SJSA1 (cell line): ENCODE measurements at places on chromosomes 4 and X. TPM values are rescaled to one million over a fixed set of nuclear protein-coding genes. Genes with fewer than 3 reads are reported as not detected.

The ZNF280C gene
- total RNA-seq, result 5.0 and 8.3 TPM in 2 replicates

The ACE2 gene
- 0.08 TPM in 1 of 2 replicates, not detected in the other for total RNA-seq

The ANXA5 gene
- total RNA-seq, result 1,014 and 1,022 TPM in 2 replicates

The ZXDA gene
- 3.8 TPM in 2 replicates for total RNA-seq

The FAT1 gene
- 338 and 483 TPM in 2 replicates for total RNA-seq

The MTMR8 gene
- not detected in 2 replicates for total RNA-seq

- DNase-seq, result no peak
Measured at GRCh38 chrX:149762696-149763614, 10.9 kb upstream of the HSFX1 start.

GRCh38 chr4:1410491-1411325, 4.5 kb upstream of the NKX1-1 start:
- DNase-seq, result no peak

DNA sequence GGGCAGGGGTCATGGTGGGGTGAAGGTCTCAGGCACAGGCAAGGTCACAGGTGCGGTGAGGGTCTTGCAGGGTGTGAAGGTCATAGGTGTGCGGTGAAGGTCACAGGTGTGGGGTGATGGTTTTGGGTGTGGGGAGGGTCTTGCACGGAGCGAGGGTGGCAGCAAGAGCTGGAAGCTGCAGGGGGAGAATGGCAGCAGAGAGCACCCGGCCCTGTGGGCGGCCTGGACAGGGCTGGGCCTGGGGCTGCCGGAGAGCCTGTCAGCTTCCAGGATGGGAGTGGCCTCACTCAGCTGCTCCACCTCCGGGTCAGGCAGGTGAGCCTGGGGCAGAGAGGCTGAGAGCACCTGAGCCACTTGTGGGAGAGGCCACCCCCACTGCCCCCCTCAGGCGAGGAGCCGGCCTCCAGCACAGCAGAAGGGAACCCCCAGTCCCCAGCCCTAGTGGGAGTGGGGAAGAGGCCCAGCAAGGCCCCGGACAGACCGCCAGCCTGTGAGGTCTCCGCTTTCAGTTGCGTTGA, 1.5 kb downstream of the MSANTD1 start:
- DNase-seq, result no peak

GRCh38 chrX:10636337-10636736, 16.0 kb upstream of the MID1 start:
- peak; percentile 39 for DNase-seq

GRCh38 chrX:46645614-46646013, 72.0 kb downstream of the CHST7 start:
- DNase-seq, result no peak

DNA sequence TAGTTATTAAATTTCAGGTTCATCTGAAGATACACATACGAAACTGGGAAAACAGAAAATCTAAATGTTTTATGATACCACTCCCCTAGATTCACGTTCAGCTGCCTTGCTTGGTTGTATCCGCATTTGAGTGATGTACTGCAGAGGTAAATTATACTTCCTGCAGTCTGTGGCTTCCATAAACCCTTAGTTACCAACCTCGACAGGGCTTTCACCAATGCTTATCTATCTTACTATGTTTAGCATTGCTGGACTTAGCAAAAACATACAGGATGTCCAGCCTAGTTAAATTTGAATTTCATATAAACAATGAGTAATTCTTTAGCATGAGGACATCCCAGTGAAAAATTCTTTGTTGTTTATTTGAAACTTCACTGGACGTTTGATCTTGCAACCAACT, 108.8 kb downstream of the TMA16 start:
- no peak for DNase-seq

DNA sequence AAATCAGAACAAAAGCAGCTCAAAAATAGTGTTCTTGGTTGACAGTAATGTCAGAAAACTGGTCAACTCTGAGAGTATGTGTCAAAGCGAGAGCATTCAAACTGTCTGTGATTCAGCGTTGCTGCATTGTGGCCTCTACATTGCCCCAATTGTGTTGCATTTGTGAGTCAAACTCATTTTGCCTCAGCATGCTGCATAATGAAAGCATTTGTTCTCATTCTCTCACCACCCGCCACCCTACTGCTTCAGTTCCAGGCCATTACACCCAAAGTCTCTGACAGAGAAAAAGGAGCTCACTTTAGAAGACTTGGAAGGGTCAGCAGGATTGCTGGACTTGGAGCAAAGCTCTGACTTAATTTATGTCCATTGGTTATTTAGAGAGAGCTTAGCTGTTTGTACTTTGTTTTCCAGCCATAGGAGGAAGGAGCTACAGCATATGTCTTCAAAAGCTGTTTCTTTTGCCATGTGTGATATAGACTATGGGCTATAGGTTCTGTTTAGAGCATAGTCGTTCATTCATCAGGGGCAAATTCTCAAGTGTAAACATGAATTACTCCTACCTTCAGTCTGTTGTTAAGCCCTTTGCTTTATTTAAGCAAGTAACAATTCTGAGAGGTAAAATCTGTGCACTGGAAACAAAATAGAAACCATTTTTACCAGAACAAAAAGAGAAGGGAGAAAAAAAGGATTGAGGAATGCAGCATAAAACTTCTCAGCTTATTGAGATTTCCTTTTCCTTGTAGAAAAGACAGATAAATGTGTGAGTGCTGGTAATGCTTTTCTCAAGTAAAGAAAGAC, 153.4 kb upstream of the ANK2 start:
- DNase-seq, result no peak

DNA sequence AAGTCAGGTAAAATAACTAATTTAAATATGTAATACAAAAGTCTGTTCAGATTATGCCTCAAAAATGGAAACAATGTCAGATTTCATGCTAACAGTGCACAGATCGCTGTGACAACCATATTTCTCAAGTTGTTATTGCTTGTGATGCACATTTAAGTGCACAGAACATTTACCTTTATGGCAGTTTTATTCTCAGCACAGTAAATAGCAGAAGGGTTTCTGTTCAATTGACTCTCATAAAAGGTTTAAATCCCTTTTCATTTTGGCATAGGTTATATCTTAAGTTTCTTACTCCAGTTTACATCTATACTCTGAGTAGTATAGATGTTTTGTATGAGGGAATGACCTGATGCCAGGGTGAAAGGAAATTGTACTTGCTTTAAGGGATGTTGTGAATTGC, 247.8 kb downstream of the FSTL5 start:
- DNase-seq, result no peak

DNA sequence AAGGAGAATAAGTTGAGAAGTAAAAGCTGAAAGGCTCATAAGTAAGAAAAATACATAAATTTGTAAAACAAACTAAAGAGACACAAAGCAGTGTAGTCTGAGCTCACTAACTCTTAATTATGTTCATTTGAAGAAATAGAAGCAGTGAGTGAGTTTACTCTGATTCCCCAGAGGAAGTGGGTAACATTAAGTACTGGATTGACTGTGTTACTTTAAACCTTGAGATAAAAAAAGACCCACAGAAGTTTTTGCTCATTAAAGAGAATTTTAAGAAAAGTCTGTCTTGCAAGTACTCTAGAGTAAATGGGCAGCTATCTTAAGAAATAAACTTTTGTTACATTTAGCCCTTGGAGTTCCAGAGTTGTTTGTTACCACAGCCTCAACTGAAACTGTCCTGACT, 2466.9 kb downstream of the PCDH7 start:
- no peak for DNase-seq

- no peak for DNase-seq
Measured at GRCh38 chr4:84563002-84563401, 19.9 kb upstream of the CDS1 start.

- DNase-seq, result no peak
Measured at GRCh38 chrX:135396109-135396508, 25.6 kb upstream of the SMIM10L2A start.

- DNase-seq, result no peak
Measured at GRCh38 chr4:160347197-160347596, 1244.3 kb downstream of the RAPGEF2 start.

DNA sequence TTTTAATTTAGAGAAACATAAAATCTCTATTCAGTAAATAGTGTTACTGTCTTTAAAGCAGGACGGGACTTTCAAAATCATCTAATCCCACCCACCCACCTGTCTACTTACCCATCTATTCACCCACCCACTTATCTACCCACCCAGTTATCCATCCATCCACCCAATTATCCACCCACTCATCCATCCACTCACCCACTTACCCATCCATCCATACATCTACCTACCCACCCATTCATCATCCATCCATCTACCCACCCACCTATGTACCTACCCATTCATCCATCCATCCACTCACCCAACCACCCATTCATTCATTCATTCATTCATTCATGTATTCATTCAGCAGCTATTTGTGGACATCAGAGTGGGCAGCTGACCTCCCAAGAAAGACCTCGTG, 30.6 kb downstream of the MAN2B2 start:
- no peak for DNase-seq

GRCh38 chr4:68132342-68132741, 2.7 kb upstream of the TMPRSS11F start:
- DNase-seq, result no peak

- DNase-seq, result no peak
Measured at GRCh38 chr4:85565761-85566480, 91.0 kb downstream of the ARHGAP24 start.

DNA sequence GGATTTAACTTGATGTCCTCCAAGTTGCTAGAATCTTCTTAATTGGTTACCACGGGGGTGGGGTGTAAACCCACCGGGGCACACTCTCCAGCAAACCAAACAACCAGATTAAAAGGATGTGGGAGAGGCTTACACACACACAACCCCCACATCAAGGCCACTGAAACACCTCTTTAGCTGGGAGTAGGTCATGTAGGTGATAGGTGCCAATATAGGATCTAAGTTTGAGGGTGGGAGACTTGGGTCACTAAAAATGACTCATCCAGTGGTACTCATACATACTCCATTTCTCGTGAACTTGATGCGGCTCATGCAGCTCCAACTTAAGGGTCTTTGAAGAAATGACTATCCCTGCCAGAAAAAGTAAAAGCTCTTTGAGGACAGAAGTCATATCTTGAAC, 20.5 kb upstream of the CD40LG start:
- DNase-seq, result no peak

DNA sequence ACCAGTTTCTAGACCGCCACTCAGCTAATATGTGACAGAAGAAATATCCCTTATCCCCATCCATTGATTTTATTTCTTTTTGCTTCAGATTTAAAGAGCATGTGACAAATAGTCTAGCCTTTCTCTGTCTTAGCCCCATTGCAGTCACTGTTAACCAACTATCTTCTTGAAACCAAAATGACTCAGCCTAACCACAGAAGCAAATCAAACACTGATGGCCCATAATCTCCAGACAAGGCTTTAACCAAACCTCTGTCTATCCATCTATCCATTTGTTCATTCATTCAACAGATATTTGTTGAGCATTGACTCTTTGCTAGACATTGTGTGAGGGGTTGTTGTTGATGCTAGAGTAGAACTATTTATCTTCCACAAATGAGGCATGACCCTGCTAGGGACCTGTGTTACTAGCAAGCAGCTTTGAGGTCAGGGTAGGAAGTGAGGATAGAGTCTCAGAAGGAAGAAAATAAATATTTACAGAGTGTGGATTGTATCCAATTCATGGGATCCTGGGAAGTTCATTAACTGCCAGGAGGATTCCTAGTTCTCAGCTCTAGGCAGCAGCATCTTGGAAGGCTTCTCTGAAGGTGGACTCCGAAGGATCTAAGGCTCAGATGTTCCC, 22.5 kb downstream of the HNRNPH2 start:
- no peak for DNase-seq

GRCh38 chr4:187128222-187128621, 404.6 kb upstream of the FAT1 start:
- DNase-seq, result peak; percentile 82

DNA sequence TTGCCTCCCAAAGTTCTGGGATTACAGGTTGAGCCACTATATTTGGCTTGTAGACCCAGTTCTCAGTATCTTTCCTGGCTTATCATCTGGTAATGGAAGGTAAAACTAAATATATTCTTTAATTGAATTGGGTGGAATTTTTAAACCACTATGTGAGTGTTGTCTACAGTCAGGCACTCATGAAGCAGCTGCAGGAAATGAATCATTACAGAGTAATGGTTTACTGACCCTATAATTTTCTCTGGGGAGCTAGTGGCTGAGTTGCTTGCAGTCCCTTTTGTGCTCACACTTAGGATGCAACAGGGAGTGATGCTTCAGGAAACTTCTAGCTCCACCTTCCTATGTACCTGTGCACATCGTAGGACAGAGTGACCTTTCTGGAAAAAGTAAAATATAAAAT, 4.1 kb upstream of the UGT2B7 start:
- DNase-seq, result no peak

DNA sequence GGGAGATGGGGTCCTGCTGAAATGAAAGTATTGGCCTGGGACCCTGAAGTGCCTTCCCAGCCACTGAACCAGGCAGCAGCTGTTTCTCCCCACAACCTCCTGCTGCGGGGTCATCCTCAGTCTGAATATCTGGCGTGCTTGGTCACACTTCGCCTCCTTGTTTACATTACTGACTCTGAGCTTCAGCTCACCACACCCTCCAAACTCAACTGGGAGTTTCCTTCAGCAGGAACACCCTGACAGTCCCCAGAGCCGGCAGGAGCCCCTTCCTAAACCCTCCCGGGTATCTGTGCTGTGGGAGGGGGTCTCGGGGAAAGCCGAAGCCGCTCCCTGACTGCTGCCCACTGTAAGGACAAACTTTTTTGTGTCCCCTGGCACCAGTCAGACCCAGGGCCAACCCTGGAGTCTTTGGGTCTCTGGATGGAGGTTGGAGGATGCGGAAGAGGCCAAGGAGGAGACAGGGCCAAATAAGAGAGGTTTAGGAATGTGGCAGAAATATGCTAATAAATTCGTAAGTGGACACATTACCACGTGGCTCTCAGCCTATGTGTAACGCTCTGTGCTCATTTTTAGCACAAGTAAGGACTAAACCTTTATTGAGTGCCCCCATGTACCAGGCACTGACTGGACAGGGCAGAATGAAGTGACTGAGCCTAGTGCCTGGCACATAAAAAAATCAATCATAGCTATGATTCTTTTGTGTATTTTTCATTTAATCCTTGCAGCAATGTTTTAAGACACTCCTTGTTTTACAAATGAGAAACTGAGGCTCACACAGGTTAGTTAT, 20.7 kb downstream of the FHDC1 start:
- peak; percentile 39 for DNase-seq

GRCh38 chr4:52266537-52267137, 215.5 kb downstream of the SPATA18 start:
- no peak for DNase-seq

DNA sequence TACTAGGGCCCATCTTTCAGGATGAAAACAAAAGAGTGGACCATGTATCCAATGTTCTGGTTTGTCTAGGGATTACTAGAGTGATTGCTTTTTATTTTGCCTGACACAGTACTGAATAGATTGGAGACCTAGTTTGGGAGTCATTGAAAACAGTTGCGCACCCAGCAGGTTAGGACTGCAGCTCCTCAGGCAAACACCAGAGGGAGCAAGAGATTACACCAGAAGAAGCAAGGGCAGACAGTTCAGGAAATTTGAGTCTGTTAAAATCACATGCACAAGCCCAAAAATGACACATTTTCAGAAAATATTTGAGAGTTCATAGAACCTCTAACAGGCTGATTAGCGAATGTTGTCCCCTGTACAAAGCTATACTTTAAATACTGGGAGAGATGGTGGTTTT, 55.6 kb downstream of the CYLC1 start:
- no peak for DNase-seq
